Activated CD8-positive, alpha-beta memory T cell treated with anti-CD3 and anti-CD28 coated beads for 1 hour (primary cell): ENCODE measurements at places on chromosomes 1 and 21.
A peak's percentile ranks its signal among the peaks of the same experiment; 100 is the strongest.

GRCh38 chr1:203267347-203267846 is 37.9 kb upstream of the BTG2 start:
- DNase-seq: peak; percentile 56

DNA sequence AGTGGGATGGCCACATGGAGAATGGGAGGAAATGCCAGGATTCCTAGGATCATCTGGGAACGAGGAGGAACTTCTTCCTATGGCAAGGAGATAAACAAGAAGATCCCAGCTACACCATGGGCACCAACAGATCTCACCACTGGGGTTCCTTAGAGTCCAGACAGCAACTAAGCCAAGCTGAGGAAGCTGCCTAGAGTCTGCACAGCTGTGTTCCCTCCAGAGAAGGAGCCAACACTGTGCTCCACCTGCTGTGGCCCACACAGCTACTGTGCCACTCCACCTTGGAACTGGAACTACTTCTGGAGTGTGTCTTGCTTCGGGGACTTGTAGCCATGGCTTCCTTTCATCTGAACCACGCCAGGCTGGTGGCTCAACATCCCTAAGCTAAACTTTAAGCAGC is 6.0 kb downstream of the IFNAR1 start:
- DNase-seq: no peak

DNA sequence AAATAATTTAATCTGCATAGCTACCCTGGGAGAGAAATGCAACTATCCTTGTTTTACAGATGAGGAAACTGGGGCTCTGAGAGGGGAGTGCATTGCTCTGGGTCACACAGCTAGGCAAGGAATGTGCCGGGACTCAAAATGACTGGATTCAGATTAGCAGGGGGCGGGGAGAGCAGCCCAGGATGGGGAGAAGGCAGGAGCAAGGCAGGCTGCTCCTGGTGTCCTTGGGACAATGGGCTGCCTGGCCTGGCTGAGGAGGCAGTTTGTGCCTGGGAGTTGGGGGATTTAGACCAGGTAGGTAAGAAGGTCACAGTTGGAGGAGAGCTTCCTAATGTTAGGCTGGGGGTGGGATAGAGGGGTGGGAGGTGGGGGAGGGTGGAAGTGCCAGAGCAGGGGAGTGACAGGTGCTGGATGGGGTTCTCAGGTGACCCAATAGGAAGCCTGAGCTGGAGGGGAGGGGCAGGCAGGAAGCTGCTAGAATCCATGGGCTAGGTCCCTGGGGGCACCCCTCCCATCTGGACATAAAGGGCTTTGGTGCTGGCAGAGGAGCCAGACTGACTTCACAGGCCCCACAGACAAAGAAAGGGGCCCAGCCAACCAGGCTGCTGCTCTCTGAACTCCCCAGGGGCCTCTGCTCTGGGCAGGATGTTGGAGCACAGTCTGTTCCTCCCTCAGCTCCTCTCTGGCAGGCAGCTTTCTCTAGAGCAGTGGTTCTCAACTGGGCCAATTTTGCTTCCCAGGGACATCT is 29.0 kb downstream of the TRIM62 start:
- no peak for DNase-seq

GRCh38 chr1:11862890-11863289 is 4.1 kb upstream of the NPPB start:
- DNase-seq: no peak

DNA sequence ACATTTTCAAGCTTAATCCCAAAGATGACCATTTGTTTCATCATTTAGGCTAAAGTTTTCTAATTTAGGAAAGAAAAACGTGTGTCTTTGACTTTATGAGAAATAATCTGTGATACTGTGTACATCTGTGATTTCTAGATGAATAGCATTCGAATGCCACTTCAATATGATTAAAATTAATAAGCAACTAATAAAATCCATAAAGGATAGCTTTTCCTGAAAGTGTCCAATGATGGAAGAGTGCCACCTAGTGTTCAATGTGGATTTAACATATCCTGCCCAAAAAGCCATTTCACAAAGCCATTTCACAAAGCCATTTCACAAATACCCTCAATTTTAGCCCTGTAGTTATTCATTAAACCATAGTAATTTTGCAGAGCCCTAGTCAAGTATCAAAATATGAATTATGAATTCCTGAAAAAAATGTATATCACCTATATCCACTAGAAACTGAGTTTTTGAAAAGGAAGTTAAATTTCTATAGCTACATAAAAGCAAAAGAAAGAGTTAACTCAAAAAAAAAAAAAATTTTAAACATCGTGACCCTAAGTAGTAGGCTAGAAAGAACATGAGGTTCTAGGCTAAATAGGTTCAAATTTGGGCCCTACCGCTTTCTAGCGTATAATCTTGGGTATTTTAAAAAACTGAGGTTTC is 19.1 kb downstream of the NME7 start:
- DNase-seq: no peak

DNA sequence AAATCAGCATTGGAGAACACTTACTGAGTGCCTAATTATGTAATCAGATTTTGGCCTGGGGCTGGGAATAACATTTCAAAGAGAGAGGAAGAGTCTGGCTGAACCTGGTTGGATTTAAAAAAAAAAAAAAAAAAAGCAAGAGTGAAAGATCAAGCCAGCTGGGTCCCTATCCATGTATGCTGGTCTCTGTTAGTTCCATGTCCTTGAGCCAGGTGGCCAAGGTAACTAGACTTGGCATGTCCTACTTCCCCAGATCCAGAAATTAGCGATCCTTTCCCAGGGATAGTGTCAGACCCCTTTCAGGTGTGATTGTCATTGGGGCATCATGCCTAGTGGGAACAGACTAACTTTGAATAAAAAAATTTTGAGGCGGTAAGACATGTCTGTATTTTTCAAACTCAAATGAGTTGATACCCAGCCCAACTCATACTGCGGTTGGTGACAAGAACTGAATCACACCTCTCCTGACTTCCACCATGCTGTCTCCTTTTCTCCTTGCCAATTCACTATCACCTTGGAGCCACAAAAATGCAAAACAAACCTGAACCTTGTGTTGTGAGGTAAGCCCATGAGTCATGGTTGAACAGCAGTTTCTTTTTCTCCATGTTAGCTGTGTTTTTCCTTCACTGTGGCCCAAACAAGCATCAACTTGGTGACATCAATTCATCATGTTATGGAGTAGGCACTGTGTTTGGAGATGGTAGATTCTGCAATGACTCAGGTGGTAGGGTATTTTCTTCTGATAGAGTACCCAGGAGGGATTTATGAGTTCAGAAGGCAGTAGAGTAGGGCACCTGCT is 24.5 kb upstream of the PPP2R5A start:
- DNase-seq: no peak

- no peak for DNase-seq
Observed at GRCh38 chr1:160499631-160500030, 23.4 kb downstream of the SLAMF6 start.
